CMK (cell line): ENCODE measurements at places on chromosomes 7 and 10.

DNA sequence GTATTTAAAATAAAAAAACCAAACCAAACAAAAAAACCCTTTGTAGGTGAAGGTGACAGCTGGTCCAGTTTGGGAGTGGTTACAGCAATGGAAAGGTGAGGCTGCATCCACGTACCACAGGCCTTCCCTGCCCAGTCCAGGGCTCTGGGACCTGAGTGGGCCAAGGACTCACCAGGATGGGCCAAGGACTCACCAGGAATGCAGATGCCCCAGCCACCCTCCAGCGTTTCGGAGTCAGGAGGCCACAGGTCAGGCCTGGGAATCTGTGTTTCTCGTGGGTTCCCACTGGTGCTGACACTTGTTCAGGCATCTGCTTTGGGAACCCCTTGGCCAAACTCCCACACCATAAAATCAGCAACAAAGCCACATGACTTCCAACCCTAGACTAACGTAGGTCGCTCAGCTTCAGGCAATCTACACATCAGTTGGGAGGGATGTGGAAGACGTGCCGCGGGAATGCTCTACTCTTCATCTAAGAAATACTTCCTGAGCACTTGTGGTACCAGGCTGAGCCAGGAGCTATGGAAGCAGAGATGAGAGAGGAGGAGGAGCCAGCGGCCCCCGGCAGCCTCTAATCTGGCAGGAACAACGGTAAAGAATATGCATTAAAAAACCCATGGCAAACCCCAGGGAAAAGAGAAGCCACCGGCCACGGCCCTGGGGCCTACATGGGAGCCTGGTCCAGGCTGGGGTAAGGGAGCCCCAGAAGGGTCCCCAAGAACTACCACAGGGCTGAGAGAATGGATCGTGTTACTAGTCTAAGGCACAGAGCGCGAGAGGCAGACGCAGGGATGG, 473.4 kb downstream of the PTPRN2 start:
- DNase-seq = no peak

- no peak for DNase-seq
Observed at GRCh38 chr7:74003621-74004020, 24.4 kb upstream of the ELN start.

- DNase-seq = no peak
Observed at GRCh38 chr7:155456738-155457543, 988 bp upstream of the EN2 start.

DNA sequence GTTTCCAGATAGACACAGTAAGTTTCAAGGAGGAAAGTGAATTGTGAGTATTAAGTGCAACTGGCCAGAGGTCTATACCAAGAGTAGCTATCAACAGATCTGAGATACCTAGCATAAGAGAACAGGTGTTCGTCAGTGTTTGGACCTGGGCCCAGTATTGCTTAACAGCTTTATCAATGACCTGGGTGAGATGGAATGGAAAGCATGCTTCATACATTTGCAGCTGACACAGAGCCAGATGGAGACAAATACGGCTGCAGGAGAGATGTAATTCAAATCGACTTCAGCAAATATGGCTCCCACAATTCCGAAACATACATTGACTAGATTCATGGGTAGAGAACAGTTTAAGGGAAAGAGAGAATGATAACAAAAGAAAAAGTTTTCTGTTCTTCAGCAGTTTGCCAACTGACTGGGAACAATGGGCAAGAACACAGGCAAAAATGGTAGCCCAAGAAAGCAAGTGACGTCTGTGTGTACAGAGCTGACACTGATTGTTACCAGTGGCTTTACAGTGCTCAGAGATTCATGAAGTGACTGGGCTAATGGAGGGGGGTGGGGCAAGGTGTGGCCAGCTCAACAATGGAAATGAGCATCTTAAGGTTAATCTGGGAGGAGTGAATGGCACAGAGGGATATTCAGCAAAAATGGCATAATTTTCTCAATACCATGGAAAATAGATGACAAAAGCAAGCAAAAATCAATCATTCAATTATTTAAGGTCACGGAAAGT, 28.0 kb upstream of the COBL start:
- DNase-seq = no peak

- DNase-seq = no peak
Observed at GRCh38 chr10:26735435-26735834, 37.9 kb downstream of the PDSS1 start.

GRCh38 chr7:26930201-26930600, 65.8 kb upstream of the SKAP2 start:
- no peak for DNase-seq

DNA sequence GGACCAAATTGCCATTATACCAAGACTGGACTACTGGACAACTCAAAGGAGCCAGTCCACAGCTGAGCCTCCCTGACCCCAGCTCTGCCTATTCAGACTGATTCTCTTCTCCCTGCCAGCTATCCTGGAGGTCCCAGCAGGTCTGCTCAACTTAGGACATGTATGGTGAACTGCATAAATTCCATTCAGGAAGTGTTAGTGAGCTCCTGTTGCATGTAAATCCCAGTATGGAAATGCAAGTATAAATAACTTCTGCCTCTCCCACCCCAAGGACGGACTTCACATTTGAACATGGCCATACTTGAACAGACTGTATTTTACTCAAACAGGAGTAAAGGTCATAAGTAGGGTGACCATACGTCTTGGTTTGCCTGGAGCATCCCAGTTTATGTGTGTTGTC, 128.4 kb downstream of the CHCHD3 start:
- DNase-seq = no peak

DNA sequence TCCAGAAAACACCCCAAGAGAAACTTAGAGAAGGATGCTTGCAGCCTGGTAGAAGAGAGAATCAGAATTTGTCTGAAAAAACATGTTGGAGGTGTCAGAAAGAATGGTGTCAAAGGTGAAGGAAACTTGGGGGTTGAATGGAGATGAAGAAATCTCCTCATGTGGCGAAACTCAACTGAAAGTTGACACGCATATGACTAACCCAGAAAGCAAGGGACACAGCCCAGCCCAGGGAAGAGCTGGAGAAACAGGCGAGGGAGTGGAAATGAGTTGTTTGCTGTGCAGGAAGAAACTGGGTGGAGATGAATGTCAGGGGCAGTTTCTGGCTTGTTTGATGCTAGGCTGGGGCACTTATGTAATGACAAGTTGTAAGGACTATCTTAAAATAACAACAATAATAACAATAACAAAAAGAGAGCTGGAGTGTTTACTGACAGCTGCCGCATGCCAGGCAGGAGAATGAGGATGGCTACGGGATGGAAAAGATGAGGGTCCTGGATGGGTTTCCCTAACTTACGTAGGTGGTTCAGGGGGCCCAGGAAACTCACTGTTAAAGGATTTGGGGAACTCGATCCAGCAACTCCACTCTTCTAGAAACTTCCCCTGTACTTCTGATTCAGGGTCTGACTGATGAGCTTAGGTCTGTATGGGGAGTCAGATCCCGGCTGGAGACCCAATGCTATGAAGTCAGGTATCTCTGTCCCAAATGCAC, 57.4 kb downstream of the MAP3K8 start:
- no peak for DNase-seq

GRCh38 chr10:123906296-123906695, 14.7 kb upstream of the CPXM2 start:
- DNase-seq = no peak

- DNase-seq = no peak
Observed at GRCh38 chr10:122674781-122675180, 24.9 kb downstream of the C10orf120 start.

DNA sequence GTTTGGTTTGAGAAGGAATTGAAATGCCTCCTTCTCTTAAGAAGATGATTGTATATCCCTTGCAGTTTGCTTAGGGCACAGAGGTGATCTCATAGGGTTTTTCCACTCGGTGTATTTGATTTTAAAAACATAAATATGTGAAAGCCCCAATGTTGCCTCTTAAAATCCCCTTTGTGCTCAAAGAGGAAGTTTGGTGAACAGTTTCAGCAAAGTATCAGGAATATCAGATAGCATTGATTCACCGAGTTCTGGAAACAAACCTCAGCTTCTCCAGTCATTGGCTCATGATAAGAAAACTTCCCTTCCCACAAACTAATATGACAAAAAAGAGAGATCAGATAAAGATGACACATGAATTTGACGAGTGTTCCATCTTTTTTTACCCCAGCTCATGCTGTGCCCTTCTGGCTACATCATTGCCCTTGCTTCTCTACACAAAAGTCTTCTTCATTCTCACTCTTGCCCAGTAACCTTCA, 20.1 kb upstream of the SMNDC1 start:
- DNase-seq = no peak
